ENCODE measurements at places on chromosomes 4 and X. TPM values are rescaled to one million over a fixed set of nuclear protein-coding genes. Genes with fewer than 3 reads are reported as not detected.

Gene GABRG1
- total RNA-seq = not detected

Gene PNMA3
- total RNA-seq = not detected

Gene PRRG3
- not detected for total RNA-seq

Gene GIMD1
- not detected for total RNA-seq

Gene ARHGEF38
- not detected for total RNA-seq

Gene NUDT6
- 13.9 TPM for total RNA-seq

Gene NUDT11
- total RNA-seq = 3.7 TPM

All from melanocyte of skin (primary cell).